Omental fat pad (tissue), 4 donors: ENCODE measurements at places on chromosomes 13 and 19.

GRCh38 chr19:35278578-35279284 lies 3.6 kb upstream of the HAMP start:
- DNase-seq, result no peak

- no peak for DNase-seq
Observed at GRCh38 chr13:20168396-20168795, 7.5 kb upstream of the GJA3 start.

DNA sequence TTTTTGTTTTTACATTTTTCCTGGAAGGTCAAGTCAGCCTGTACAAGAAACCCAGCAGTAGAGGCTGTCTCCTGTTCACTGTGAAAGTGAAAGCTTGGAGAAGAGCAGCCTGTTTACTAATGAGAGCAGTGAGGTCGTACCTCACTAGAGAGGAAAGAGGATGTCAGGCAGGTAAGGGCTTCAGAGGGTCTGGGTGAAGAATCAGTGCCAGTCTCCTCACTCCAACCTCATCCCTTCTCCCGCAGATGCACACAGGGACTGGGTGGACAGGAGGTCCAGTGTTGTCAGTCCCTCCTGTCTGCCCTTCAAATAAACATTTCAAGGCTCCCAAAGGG lies 462.5 kb downstream of the KLF5 start:
- DNase-seq, result no peak

DNA sequence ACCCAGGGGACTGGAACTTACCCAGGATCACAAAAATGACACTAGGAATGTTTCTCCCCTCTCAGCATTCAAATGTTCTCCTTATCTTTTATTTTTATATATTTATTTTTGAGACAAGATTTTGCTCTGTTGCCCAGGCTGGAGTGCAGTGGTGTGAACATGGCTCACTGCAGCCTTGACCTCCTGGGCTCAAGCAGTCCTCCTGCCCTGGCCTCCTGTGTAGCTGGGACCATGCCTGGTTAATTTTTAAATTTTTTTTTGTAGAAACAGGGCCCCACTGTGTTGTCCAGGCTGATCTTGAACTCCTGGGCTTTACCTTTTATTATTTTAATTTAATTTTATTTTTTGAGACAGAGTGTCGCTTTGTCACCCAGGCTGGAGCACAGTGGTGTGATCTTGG lies 108.2 kb downstream of the PCCA start:
- no peak for DNase-seq

GRCh38 chr13:50626101-50626547 lies 217.4 kb downstream of the DLEU7 start:
- no peak for DNase-seq

GRCh38 chr19:19171821-19172532 lies 1.9 kb upstream of the MEF2B start:
- DNase-seq, result no peak

DNA sequence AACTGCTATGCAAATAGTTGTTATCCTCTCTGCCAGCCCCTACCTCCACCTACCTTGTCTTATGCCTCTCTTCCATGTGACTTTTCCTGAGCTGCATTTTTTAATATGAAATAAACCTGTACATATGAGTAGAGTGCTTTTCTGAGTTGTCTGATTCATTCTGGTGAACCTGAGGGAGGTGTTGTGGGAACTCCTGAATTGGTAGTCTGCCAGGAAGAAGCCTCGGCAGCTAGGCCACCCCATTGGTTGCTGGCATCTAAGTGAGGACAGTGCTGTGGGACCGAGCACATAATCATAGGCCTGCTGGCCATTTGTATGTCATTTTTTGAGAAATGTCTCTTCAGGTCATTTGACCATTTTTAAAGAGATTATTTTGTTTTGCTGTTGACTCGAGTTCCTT lies 1146.8 kb downstream of the UQCRFS1 start:
- DNase-seq, result no peak

DNA sequence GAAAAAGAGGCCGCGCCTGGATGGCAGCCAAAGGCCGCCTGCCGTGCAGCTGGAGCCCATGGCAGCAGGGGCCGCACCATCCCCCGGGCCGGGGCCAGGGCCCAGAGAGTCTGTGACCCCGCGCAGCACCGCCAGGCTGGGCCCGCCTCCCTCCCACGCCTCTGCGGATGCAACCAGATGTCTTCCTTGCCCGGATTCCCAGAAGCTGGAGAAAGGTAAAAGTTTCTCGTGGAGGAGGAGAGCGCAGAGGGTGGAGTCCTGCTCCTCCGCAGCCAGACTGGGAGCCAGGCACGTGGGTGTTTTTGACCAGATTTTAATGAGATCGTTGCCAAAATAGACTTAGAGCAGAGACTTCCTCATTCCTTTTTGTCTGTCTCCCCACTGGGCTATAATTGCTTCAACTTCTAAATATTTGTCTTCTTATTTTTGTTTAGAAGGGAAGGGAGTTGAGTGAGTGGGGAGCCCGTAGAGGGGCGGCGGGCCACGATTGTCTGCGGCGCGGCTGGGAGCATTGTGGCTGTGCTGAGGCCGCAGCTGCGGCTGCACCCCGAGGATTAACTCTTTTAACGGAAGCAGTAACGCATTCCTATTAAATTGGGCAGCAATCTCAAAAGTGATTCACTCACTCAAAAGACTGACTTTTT lies 22.8 kb upstream of the NDUFS7 start:
- no peak for DNase-seq

- no peak for DNase-seq
Observed at GRCh38 chr19:41657157-41657556, 30.3 kb upstream of the CEACAM4 start.

DNA sequence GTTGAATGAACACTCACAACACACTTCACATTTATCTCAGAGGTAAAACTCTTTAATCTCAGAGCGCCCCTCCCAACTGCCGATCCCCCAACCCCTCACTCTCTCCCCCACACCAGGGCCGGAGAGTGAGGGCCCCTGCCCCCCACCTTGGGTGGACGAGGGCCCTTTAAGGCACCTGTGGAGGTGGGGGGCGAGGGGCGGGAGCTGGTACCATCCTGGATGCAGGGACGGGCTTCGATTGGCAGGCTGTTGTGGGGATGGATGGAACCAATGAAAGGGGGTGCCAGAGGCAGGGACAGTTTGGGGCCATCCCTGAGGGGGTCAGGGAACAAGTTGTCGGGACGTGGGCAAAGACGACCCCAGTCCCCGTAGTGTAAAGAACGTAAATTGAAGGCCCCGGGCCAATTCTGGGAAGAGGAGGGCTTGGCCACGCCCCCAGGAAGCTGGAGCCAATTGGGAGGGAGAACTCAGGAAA lies 1.7 kb upstream of the PNKP start:
- DNase-seq, result peak; percentile 71

DNA sequence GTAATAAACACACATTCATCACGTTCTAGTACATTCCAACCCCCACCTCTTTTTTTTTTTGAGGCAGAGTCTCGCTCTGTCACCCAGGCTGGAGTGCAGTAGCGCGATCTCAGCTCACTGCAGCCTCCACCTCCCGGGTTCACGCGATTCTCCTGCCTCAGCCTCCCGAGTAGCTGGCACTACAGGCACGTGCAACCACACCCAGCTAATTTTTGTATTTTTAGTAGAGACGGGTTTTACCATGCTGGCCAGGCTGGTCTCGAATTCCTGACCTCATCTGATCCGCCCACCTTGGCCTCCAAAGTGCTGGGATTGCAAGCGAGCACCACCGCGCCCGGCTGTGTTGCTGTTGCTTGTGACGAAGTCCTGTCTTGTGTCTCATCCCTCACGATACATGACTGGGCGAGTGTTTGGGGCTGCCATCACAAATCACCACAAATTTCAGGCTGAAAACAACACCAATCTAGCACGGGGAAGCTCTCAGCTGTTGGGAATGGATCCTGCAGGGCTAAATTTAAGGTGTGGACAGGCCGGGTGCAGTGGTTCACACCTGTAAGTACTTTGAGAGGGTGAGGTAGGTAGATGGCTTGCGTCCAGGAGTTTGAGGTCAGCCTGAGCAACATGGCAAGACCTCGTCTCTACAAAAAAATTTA lies 15.7 kb downstream of the MOB3A start:
- no peak for DNase-seq

DNA sequence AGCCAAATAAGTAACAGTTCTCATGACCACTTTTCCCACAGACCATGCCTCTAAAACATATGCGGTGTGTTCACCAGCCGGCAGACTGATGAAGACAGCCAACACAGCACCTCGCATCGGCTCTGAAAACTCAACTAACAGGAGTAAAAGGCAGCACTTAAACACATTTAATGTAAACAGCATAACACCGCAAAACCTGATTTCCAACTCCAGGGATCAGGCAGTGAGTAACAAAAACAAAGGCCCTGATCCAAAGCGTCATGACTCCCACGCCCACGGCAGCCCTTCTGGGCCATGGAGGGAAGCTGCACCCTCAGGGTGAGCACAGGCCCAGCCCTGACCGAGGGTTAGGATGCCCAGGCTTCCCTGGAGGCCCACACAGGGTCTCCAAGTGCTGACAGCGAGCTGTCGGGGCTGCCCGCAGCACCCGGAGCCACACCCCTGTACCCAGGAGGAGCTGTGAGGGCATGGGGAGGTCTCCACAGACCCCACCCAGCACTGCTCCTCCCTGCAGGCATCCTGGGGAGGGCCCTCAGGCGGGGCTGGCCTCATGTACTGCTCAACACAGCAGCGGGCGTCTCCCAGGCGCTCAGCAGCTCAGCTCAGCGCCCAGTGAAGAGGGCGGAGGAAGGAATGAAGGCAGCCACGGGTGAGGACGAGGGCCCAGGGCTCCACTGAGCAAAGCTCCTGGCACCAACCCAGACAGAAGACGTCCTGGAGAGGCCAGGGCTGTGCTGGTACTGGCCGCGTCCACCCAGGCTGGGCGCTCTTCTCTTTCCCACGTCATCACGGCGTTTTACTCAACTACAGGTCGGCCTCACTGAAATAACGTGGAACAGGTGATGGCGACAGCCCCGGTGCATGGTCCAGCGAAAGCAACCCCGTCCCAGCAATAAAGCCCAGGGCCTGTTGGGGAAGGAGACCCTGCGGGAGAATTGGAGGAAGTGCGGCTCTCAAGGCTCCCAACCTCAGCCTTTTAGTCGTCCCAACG lies 53.7 kb downstream of the RASA3 start:
- peak; percentile 30 for DNase-seq

DNA sequence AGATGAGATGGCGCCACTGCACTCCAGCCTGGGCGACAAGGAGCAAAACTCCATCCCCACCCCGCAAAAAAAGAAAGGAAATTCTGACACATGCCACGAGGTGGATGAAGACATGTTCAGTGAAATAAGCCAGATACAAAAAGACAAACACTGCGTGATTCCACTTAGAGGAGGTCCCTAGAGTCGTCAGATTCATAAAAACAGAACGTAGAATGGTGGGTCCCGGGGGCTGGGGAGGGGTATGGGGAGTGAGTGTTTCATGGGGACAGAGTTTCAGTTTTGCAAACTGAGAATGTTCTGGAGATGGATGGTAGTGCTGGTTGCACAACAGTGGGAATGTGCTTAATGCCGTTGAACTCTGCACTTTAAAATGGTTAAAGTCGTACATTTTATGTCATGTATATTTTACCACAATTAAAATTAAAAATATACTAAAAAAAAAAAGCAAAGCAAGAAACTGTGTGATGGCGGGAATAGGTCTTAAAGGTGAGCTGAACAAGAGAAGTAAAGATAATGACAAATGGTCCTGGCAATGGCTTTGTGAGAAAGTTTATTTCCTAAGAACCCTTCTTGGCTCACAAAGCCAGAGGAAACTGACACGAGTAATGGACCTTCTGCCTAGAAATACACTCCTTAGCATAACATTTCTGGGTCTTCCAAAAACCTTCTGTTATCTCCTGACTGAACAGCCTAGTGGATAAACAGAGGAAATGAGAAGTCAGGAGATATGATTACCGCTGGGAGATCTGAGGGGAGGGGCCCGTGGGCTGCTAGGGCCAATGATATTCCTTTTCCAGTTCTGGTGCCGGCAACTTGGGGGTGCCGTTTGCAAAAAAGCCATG lies 4.2 kb upstream of the SPC24 start:
- no peak for DNase-seq

DNA sequence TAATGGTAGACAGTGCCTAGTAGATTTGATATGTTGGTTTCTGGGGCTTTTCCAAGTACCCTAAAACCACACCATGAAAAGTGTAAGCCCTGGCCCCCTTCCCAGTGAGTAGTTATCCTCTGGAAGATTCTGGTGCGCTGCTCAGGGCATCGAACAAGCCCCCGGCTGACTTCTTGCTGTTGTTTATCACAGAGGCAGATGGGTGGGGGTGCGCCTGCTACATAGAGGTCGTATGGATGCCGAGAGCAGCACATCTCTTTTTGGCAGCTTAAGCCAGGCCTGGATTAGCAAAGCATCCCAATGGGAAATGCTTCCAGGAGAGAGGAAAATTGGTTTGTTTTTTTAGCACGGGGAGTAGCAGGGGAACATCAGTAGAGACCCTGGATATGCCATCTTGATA lies 26.3 kb upstream of the SPATA13 start:
- DNase-seq, result no peak

GRCh38 chr13:110702591-110703526 lies 3.1 kb downstream of the CARS2 start:
- DNase-seq, result no peak

GRCh38 chr13:60945396-60945795 lies 470.3 kb downstream of the PCDH20 start:
- DNase-seq, result no peak

DNA sequence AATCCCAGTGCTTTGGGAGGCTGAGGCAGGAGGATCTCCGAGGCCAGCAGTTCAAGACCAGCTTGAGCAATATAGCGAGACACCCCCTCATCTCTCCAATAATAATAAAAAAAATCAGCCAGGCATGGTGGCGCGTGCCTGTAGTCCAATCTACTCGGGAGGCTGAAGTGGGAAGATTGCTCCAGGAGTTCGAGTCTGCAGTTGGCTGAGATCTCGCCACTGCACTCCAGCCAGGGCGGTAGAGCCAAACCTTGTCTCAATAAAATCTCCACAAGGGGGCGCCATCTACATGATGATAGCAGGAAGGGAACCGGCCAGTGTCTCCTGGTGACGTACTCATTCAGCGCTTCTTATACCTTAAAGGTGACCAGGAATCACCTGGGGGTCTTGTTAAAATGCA lies 13.6 kb upstream of the C5AR1 start:
- peak; percentile 75 for DNase-seq

DNA sequence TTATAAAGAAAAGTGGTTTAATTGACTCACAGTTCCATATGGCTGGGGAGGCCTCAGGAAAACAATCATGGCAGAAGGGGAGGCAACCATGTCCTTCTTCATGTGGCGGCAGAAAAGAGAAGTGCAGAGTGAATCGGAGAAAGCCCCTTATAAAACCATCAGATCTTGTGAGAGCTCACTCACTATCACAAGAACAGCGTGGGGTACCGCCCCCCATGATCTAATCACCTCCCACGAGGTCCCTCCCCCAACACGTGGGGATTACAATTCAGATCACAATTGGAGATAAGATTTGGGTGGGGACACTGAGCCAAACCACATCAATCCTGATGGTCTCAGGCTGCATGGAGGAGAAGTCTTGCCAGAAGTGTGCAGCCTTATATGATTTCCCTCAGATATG lies 26.0 kb downstream of the TM9SF2 start:
- DNase-seq, result no peak

GRCh38 chr19:1113030-1113985 lies 9.5 kb downstream of the GPX4 start:
- DNase-seq, result peak; percentile 87

GRCh38 chr19:15251749-15252397 lies 19.6 kb upstream of the EPHX3 start:
- peak; percentile 31 for DNase-seq

- DNase-seq, result no peak
Observed at GRCh38 chr19:19205416-19206410, 2.5 kb upstream of the NR2C2AP start.

GRCh38 chr19:45667620-45668341 lies at the start of gene GIPR:
Gene GIPR, plus strand, starts transcription at chr19:45668221. Its CDS starts 1,300 bp downstream, at chr19:45669521.
- DNase-seq, result no peak

GRCh38 chr19:32098968-32099367 lies 246.4 kb upstream of the ZNF507 start:
- DNase-seq, result no peak
